ENCODE measurements at places on chromosomes 5 and 9.

GRCh38 chr9:92467041-92467440 is 15.3 kb downstream of the ASPN start:
- no peak for DNase-seq

DNA sequence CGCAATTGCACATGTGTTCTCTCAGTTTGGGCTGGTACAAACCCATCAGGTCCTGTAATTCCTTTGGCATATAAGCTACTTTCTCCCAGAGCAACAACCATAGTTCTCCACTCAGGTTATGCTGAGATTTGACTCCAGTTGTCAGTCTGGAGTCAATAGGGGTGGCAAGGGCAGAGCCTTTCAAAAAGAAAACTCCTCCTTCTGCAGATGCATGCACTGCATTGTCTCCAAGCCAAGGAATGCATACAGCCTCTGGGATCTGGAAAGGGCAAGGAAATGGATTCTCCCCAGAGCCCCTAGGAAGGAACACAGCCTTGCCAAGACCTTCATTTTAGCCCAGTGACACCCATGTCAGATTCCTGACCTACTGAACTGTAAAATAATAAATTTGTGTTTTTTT is 31.0 kb upstream of the GZMA start:
- DNase-seq, result no peak

DNA sequence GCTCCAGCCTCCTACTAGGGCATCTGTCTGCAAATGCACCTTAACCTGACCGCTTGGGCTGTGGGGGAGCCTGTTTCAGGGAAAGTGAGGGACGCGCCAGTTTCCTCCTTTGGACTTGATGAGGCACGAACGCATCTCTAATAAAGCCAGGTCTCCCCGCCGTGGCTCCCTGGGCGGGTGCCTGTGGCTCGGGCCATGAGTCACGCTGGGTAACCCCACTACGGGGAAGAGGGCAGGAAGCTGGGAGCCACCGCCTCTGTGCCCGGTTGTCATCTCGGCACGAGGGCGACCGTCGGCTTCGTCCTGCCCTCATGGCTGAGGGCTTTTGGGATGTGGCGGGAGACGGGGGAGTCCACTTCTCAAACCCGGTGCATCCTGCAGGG is 12.1 kb downstream of the NOTCH1 start:
- peak; percentile 89 for DNase-seq

DNA sequence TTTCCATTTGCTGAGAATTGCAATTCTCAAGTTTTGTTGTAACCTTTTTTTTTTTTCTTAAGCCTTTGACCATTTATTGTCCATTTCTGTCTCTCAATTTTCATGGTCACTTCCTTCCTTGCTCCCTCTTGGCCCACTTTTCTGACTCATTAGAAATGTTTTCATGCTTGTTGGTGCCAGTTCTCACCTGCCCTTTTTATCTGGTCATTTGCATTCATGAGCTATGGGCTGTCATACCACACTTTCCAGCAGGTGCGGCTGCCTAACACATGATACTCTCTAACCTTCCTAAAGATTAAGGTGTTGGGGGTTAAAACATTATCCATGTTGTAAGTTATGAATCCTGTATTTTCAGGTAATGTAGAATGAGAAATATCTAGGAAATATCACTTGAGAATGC is 150.5 kb upstream of the TLX3 start:
- DNase-seq, result no peak

DNA sequence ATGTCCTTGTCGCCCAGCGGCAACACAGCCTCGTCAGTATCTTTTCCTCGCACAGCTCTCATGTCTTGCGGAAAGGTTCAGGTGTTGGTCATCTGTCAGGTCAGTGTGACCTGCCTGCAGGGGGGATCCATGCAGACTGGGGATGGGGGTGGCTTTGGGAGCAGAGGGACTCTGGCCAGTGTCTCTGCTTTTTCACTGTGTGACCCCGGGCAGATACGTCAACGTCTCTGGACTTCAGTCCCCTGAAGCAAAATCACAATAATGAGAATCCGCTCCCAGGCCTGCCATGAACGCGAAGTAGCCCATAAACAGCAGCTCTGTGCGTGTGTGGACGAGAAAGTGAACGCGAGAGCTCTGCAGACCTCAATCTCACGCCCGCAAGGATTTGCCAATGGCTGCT is 75.7 kb upstream of the FCN1 start:
- no peak for DNase-seq

DNA sequence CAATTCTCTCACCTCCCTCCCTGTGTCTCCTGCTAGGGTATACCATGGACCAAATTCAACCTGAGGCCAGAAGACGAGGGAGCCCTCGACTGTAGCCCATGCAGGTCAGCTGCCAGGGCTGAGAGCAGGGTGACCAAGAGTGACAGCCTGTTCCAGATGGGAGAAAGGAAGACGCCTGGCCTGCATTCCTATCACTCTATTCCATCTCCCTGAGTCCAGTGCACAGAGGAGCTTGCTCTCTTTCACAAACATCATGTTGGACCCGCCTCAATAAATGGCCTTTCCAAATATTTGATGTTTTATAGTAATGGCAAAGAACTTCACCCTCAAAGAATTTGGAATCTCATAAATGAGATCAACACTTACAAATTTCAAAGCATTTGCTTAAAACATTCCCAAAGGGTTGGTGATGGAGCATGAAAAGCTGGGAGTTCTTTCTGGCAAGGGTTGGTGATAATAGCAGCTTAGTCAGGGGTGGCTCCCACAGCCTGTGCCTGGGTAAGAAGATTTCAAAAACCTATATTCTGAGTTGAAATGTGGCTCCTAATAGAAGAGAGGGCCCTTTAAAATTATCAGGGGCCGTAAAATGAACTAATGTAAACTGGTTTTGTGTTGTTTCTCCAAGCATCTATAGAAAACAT is 393.1 kb downstream of the EFNA5 start:
- DNase-seq, result no peak

GRCh38 chr5:154203798-154204578 is 13.5 kb downstream of the GALNT10 start:
- DNase-seq, result no peak

DNA sequence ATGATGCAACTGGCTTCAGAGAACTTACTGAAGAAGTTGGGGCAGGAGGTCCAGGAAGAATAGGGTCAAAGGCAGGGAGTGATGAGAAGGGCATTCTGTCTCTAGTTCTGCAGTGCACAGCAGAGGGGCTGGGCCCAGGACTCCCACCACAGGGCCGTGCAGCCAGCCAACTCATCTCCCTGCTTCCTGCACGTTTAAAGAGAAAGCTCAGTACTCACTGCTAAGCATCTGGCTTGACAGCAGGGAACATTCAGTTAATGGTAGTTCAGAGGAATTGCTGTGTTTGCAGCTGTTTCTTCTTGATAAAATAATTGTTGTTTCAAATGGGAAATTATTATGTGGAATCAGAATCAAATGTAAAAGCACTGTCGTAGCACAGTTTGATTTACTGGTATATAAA is 25.6 kb upstream of the SCAMP1 start:
- DNase-seq, result no peak

GRCh38 chr9:68775003-68775730 is 70.1 kb downstream of the PIP5K1B start:
- no peak for DNase-seq

GRCh38 chr5:132411304-132412013 is 41.9 kb downstream of the SLC22A5 start:
- DNase-seq, result no peak

GRCh38 chr9:97983589-97984187 is 547 bp downstream of the ANP32B start:
- DNase-seq, result no peak
